Lung (tissue), 17 donors: ENCODE measurements at places on chromosomes 6 and 20. TPM values are rescaled to one million over a fixed set of nuclear protein-coding genes. Genes with fewer than 3 reads are reported as not detected.

Gene BTBD9
- total RNA-seq, result 73.9 TPM

Gene GSTA1
- total RNA-seq, result 34.5 TPM

Gene TSHZ2
- total RNA-seq, result 5.6 TPM

Gene BHLHE23
- total RNA-seq, result not detected

Gene TMEM217
- 1.00 TPM for total RNA-seq
